HT-29 (cell line): ENCODE measurements at places on chromosomes 1 and 21. TPM values are rescaled to one million over a fixed set of nuclear protein-coding genes. Genes with fewer than 3 reads are reported as not detected.

DNA sequence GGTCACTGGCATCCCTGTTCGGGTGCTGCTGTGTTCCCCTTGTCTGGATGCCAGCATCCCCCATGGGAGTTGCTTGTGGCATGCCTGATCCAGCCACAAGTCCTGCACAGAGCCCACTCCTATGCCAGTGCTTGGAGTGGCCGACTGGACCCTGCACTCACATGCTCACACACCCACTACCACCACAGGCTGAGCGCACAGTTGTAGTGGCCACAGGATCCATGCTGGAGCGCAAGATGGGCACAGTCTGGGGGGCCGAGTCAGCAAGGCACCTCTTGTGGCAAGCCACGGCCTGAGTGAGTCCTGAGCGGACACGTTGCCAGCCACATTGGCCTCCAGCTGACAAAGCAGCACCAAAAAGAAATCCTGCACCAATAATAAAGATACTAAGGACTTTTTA is 661.6 kb upstream of the TMPRSS15 start:
- DNase-seq, result no peak

Gene SLC9C2
- not detected in 2 replicates for total RNA-seq

- no peak for DNase-seq
These were observed 18.1 kb downstream of the SLC45A3 start for GRCh38 chr1:205662135-205662738.

DNA sequence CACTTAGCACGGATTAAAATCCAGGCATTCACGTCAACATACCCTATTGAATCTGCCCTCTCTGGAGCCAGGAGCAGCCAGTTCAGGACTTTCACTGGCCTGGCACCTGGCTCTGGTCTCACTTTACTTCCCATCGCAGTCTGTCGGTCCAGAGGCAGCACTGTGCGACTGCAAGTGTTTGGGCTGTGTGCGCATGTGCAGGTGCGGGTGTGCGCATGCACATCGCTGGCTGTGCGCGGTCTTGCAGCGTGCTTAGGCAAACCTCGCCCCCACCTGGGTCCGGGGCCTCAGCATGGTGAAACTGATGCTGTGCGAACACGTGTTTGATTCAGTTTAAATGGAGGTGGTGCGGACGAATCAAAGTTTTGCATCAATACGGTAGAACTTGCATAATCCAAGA is 38.0 kb downstream of the ATF3 start:
- no peak for DNase-seq

DNA sequence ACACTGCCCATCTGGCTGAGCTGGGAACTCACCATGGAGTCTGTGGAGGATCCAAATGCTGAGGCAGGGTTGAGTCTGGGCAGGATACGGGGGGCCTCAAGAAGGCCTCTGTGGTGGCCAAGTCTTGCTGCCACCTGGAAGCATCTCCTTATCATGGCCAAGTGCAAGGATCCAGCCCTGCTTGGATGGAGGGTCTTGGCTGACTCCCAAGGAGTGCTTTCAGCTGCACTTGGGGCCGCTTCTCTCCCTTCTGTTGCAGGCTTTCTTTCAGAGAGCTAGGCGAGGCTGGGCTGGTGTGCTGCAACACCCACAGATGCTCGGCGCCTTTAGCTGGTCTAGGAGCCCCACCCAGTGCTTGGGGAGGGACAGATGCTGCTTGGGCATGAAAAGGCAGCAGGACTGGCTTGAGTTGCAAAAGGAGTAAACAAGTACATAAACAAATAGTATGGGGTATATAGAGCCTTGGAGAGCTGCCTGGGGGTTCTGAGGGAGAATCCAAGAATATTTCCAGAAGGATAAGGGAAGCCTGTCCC is at the start of gene THEM5:
THEM5 (minus strand) TSS at position 302 of the 533 bp plus-strand sequence; CDS start at position 155, 147 bp downstream.
- DNase-seq, result no peak

Gene LMOD1
- total RNA-seq, result not detected in 2 replicates
